Stimulated activated CD4-positive, alpha-beta T cell treated with anti-CD3 and anti-CD28 coated beads, TNF-alpha, amount 100 ng/mL, for 48 hours (primary cell): ENCODE measurements at places on chromosomes 5 and 9.

DNA sequence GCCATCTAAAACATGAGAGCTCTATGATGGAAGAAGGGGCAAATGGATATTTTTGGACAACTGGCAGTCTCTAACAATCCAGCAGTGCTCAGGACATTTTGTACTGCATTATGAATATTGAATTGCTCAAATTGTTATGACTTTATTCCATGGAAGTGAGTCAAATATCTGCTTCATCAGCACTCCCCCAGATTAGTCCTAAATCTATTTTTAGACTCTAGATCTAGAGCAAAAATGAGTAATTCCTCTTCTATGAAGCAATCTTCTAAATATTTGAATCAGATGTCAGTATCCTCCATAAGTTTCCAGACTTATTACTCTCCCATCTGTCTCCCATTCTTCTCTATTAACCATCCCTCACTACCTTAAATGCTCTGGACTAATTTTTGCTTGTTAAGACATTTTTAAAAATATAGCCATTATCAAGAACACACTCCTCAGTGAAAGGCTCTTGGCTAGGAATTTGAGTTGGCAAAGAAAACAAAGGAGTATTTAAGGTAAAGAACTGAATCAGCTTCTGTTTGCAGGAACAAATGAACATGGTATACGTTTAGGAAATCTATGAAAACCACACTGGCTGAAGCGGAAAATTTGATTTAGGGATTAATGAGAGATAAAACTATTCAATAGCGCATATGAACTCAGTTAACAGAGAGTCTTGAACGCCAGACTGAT is 300.9 kb downstream of the MCTP1 start:
- DNase-seq, result no peak

GRCh38 chr5:88644676-88645075 is 238.3 kb downstream of the MEF2C start:
- DNase-seq, result no peak

DNA sequence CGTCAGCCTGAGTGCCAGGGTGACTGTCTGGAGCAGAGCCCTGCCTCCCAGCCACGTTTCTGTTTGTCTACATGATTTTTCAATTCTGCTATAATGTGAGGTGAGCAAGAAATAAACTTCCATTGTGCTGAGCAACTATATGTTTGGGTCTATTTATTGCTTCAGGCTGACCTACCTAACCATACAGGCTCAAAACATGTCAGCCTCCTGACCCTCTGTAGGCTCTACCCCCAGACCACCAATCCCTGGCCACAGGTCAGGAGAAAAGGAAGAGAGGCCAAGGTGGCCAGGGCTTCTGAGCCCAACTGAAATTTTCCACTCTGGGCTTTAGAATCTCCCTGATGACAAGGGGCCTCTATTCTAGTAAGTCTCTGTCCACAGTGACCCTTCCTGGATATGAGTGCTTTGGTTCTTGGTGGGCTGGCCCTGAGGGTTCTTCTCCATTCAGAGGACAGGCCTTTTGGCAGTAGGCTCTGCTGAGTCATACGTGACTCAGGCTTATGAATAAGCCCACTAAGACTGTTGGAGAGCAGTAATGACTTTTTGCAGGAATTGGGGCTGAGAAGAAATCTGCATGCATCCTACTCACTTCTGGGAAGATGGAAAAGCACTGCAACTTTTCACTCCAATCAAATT is 117.2 kb upstream of the TBCA start:
- no peak for DNase-seq

DNA sequence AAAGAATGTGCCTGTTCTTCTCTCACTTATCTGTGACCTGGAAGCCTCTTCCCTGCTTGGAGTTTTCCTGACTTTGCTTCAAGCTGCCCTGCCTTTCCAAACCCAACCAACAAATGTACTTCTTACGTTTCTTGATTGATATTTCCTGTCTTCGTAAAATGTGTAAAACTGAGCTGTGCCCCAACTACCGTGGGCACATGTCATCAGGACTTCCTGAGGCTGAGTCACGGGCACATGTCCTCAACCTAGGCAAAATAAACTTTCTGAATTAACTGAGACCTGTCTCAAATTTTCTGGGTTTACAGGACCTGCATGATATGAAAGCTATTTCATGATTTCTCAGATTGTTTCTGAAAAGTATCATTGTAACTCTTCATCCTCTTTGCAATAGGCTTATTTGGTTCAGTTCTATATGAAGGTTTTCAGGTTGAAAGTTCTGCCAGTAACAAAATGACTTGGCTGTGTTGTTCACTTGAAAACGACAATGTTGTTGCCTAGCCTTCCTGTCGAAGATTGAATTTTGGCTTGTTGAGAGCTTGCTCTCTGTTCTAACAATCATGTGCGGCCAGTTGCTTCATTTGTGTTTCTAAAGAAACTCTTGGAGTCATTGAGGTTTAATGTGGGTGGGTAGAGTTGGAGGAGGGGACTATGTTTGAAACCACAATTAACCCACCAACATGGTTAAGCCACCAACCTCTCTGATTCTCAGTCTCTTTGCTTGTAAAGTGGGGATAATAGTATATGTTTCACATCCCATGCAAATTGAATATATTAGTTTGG is 145.6 kb downstream of the FBXL7 start:
- DNase-seq, result no peak

- no peak for DNase-seq
These were observed 6.9 kb downstream of the FAM163B start for GRCh38 chr9:133602277-133602676.

GRCh38 chr5:165423697-165424299 is 1918.4 kb downstream of the MAT2B start:
- no peak for DNase-seq

- no peak for DNase-seq
These were observed 97.1 kb upstream of the MVB12B start for GRCh38 chr9:126229501-126229900.

GRCh38 chr9:125942125-125942524 is 195.0 kb downstream of the PBX3 start:
- no peak for DNase-seq

DNA sequence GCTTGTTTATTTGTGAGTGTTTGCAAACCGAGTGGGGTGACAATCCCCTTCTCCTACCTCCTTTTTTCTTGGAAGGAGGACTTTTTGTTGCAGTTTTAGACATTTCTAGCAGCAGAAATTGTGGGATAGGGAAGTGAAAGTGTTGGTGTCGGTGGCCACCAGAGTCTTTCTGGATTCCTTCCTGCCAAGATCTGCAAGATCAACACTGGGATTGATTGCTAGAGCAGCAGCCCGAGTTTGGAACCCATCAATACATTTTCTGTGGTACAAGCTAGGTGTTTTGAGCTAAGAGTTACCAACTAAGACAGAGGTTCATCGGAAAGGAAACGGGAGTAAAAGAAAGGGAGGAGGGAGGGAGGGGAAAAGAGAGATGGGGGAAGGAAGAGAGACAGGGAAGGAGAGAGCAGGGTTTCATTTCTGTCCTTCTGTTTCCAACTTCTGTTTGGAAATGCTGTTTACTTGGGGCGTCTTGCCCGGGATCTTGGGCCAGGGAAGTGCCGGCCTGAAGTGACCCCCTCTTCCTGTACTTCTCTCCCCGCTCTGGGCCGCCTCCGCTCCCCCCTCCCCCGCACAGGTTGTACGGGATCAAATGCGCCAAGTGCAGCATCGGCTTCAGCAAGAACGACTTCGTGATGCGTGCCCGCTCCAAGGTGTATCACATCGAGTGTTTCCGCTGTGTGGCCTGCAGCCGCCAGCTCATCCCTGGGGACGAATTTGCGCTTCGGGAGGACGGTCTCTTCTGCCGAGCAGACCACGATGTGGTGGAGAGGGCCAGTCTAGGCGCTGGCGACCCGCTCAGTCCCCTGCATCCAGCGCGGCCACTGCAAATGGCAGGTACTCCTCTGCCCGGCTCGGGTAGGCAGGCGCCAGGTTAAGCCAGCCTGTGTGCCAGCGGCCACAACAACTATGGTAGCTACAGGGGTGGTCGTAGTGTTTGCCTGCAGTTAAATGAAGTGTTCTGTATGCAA is 4.0 kb downstream of the ISL1 start:
- DNase-seq, result no peak

- no peak for DNase-seq
These were observed 163.1 kb downstream of the AOPEP start for GRCh38 chr9:94889628-94890027.

- DNase-seq, result no peak
These were observed 33.6 kb upstream of the MAMDC2 start for GRCh38 chr9:70010015-70010414.
